T47D (cell line): ENCODE measurements at places on chromosomes 5 and 9.

GRCh38 chr9:124513376-124513994 is 6.3 kb upstream of the NR5A1 start:
- DNase-seq = no peak

GRCh38 chr9:21796768-21797167 is 5.7 kb upstream of the MTAP start:
- DNase-seq = no peak

GRCh38 chr5:159097784-159098602 is 1.7 kb downstream of the EBF1 start:
- DNase-seq = no peak

- no peak for DNase-seq
Measured at GRCh38 chr9:135512241-135512603, 9.0 kb upstream of the LCN1 start.

GRCh38 chr9:138078846-138079245 is 201.3 kb downstream of the CACNA1B start:
- no peak for DNase-seq

- DNase-seq = no peak
Measured at GRCh38 chr5:19532936-19533335, 455.1 kb downstream of the CDH18 start.
